Amygdala (tissue), 56 donors: ENCODE measurements at places on chromosomes 6 and 20.

- no peak for DNase-seq
Measured at GRCh38 chr20:11013801-11014200, 340.0 kb upstream of the JAG1 start.

GRCh38 chr20:3995067-3995748 is 20.1 kb downstream of the RNF24 start:
- no peak for DNase-seq

DNA sequence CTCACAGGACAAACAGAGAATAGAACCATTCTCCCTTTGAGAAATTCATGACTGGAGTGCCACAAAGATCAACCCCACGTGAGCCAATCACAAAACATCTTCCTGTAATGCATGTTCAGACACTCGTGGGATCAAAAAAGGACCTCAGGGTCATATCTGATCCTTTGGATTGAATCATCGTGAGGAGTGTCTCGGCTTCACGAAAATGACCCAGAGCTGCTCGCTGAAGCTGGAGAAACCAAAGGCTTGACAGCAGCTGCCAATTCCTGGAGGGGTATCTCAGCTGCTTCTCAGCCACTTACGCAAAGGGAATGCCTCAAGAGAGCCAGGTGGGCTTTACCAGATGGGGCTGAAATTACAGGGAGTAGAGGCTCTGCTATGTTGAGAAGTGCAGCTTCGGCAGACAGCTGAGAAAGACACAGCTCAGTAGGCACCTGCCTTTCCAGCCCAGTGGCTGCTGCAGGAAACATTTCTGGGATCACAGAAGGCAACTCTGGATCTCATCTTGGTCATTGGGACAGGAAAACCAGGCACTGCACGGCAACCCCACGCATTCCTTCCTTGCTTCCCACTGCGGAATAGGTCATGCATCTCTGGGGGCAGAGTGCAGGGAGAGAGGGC is 813.1 kb downstream of the KIF16B start:
- DNase-seq = no peak

- no peak for DNase-seq
Measured at GRCh38 chr6:143037470-143037869, 23.2 kb upstream of the AIG1 start.

- DNase-seq = no peak
Measured at GRCh38 chr6:151690768-151691562, 116.5 kb upstream of the ESR1 start.

DNA sequence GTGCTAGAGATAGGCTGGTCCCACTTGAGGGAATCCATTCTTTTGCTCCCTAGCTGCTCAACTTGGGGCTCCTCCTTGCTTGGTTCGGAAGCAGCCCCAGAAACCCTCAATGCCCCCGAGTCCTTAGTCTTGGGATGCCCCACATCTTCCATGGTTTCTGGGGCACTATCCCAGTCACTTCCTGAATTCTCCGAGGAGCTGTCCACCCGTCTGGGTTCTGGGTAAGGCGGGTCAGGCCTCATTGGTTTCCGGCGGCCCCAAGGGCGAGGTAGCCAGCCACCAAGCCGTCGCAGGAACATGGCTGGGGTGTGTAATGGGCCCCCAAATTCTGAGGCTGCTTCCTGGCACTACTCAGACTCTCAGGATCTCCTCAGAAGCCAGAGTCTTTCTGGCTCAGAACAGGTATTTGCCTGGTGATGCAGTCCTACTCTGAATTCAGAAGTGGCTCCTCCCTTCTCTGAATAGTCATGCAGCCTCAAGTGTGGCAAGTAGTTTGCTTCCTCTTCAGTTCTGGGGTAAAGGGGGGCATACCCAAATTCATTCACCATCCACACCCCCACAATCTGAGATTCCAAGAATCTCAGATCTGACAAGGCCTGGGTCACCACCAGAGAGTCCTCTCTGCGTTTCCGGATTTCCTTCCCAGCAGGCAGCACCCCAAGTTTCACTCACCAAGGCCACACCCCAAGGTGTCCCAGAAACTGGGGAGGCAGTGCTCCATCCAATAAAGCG is 763 bp downstream of the C6orf47 start:
- DNase-seq = no peak

- DNase-seq = no peak
Measured at GRCh38 chr20:47610247-47610944, 108.7 kb downstream of the NCOA3 start.

DNA sequence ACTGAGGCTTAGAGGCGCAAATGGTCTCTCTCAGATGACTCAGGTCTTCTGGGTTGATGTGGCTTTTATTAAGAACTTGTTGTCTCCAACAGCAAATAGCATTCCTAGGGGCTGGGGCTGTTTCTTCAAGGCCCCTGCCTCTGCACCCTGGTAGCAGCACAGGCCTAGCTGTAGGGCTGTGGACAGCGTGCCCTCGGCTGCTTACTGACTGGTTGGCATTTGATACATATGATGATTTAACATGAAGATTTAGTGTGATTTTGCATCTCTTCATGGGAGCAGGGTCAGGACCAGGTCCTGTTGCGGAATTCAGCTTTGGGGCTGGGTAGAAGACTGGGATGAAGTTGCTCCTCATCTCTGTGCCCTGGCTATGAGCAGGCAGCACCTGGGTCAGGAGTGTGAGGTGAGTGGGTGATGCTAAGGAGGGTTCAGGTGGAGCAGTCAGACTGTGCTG is 24.3 kb upstream of the IER3 start:
- no peak for DNase-seq

- no peak for DNase-seq
Measured at GRCh38 chr6:23690453-23691049, 435.5 kb upstream of the NRSN1 start.

- DNase-seq = no peak
Measured at GRCh38 chr20:5551621-5552020, 198.6 kb upstream of the SHLD1 start.

- no peak for DNase-seq
Measured at GRCh38 chr6:45462190-45463134, 84.7 kb upstream of the SUPT3H start.

DNA sequence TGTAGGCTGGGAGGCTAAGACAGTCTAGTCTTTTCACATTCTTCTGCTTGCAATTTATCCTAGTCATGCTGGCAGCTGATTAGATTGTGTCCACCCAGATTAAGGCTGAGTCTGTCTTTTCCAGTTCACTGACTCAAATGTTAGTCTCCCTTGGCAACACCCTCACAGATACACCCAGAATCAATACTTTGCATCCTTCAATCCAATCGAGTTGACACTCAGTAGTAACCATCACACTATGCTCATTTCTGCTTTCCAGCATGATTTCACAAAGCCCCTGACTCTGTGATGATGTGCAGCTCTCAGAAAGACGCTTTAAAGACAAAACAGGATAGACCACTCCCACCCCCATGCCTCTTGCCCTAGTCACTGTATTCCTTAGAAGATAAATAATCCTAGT is 693.0 kb downstream of the HTR1B start:
- DNase-seq = no peak

DNA sequence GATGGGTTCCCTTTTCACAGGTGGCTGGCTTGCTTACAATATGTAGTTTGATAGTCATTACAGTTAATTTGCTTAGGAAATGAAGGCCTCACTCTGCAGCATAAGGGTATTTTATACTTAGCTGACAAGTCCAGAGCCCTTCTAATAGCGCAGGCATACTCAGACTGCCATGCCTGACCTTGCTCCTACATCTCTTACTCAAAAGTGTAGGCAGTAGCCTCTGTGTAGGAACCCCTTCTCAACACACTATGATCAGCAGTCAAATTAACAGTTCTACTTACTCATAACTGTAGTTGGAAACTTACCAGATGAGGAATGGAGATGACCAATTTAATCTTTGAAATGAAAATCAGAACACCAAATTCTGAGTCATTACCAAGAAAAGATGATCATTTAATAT is 373.5 kb downstream of the TBC1D32 start:
- DNase-seq = no peak

DNA sequence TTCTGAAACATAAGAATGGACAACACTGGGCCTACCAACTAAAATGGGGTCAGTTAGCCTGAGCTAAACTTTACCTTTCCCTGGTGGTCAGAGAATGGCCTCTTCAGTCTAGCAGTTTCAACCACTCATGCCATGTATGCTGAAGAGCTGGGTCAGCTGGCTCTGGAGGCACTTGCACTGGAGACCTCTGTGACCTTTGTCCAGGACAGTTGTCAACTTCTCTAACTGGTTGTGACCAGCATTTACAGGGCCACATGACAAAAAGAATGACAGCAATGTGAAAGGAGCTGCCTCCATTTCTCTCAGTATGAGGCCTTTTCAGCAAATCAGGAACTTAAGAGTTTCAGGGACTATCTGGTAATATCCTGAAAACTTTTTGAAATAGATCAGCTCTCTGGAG is 59.9 kb upstream of the TMEM30A start:
- DNase-seq = no peak

DNA sequence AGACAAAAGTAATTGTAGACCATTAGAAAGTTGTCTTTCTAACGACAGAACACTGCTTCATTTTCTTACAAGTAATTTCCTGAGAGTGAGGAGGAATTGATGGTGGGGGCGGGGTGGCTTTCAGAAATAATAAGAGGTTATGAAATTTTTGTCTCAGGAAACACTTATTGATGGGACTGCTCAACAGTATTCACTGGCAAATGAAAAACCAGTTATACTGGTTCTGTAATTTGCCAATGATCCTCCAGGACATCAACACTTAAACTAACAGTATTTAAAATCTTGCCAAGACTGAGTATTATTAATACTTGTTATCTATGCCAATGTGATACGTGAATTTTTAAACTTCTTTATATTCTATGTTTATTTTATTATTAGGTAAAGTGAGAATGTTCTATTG is 41.8 kb upstream of the FUT9 start:
- DNase-seq = no peak

- no peak for DNase-seq
Measured at GRCh38 chr6:163728442-163729126, 314.1 kb downstream of the QKI start.

DNA sequence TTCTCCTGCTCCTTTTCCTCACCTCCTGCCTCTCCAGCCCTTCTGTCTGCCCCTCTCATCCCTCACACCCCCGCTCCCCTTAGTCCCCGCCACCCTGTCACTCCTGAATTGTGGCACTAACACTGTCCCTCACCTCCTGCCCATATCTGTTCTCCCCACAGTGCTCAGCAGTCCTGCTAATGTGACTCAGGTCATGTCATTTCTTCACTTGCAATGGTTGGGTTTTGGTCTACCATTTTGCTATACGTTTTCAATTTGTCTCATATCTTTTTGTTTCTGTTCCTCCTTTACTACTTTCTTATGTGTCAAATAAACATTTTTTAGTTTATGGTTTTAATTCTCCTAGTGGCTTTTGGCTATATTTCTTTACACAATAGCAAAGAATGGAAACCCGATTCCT is 1.3 kb upstream of the HLA-B start:
- DNase-seq = no peak

GRCh38 chr20:50911716-50912115 is 19.5 kb downstream of the ADNP start:
- no peak for DNase-seq

GRCh38 chr6:99270826-99271225 is 78.6 kb downstream of the FAXC start:
- no peak for DNase-seq

GRCh38 chr6:167588181-167588919 is 238.4 kb upstream of the AFDN start:
- DNase-seq = no peak

DNA sequence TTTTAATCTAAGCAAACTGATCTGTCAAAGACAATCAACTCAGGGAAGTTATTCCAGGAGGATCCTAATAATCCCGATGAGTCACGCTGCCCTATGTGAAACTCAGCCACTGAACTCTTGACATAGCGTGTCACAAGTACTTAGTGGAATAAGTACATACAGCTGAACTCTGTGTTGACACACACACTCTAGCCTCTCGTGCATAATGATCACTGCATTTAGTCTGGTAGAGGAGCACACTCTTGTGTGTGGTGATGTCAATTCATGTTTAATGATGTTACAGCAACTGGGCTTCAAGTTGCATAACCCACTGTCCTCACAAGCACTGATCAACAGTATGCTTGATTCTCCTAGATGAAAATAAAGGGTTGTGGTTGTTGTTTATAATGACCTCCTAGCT is 148.3 kb downstream of the HACE1 start:
- no peak for DNase-seq

DNA sequence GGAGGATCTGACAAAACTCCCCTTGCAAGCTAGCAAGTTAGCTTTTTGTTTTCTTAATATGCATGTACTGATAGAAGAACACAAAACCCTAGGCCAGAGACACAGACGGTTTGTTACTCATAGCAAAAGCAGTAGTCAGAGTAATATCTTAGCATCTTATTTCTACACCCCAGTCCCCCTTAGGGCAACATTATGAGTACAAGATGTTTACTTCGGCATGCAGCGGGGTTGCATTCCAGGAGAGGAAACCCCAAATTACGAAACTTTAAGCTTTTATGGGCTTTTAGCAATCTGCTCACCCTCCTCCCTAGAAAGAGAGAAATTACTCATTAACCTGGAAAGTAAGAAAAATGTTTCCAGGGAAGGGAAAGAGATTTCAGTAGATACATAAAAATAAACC is 1286.9 kb downstream of the EPHA7 start:
- DNase-seq = no peak

- DNase-seq = no peak
Measured at GRCh38 chr6:85866370-85866730, 223.7 kb upstream of the SYNCRIP start.

DNA sequence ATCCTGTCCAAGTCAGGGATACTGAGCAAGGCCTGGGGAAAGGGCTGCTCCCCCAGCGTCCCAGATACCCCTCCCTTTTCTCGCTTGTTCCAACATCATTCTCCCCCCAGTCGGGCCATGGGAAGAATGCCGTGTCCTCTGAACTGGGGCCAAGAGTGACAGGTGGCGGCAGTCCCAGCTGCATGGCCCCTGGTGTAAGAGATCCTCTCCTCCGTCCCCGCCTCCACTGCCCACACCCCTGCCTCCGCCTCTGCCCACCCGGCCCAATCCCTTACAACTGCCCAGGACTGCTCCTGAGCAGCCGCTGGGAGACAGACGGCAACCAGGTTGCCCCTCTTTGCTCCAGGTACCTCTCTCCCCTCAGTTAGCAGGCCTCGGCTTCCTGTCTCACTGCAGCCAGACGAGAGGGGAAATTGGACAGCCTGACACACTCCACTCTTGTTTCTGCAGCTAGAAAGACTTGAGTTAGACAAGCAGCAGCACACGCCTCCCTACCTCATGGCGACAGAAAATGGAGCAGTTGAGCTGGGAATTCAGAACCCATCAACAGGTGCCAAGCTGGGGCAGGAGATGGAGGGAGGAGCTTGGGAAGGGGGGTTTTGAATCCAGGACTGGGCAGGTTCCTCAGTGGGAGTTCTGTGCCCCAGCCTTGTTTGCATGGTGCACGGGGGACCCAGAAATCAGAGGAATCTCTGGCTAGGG is at the start of gene MYLK2:
Gene MYLK2 (plus strand): TSS at position 274 of the 702 bp plus-strand sequence. CDS start 225 bp downstream, at position 499.
- DNase-seq = no peak

- no peak for DNase-seq
Measured at GRCh38 chr6:43391440-43392031, 22.1 kb upstream of the ZNF318 start.

- DNase-seq = no peak
Measured at GRCh38 chr6:79438030-79438429, 99.2 kb downstream of the LCA5 start.

GRCh38 chr6:98830146-98830545 is 4.2 kb upstream of the POU3F2 start:
- DNase-seq = no peak

GRCh38 chr6:159819932-159820640 is 20.0 kb downstream of the PNLDC1 start:
- no peak for DNase-seq

GRCh38 chr20:17741220-17741619 is 41.5 kb downstream of the BANF2 start:
- no peak for DNase-seq

GRCh38 chr6:44626616-44627015 is 239.1 kb downstream of the CDC5L start:
- no peak for DNase-seq

- DNase-seq = no peak
Measured at GRCh38 chr6:40860443-40860842, 178.6 kb downstream of the UNC5CL start.
